Psoas muscle (tissue), 8 donors: ENCODE measurements at places on chromosomes 12 and 14. TPM values are rescaled to one million over a fixed set of nuclear protein-coding genes. Genes with fewer than 3 reads are reported as not detected.

DNA sequence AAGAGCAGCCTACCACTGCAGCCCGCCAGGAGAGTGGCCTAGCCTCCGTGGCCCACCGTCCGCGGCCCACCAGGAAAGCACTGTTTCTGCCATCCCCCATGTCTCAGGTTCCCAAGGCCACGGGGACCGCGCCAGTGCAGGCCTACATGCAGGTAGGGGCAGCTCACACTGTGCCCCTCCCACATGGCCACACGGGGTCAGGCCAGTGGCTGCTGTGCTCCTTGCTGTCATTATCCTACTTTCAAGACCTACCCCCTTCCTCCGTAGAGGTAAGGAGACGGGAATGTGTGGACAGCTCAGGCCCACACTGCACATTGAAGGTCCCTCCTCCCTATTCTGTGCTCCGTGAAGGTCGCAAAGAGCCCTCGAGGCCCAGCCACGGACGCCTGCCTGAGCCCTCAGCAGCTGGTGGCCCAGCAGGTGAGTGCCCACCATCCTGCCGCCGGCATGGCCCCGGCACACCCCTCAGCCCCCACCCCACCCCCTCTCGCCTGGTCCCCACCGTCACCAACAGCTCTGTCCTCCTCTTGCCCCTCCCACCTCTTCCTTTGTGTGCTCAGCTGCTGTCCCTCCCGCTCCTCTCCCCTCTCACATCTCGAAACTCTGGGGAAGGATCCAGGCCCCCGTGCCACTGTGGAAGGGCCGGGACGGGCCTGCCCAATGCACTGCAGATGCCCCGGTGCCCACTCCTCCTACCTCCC is 10.0 kb downstream of the DDX51 start:
- H3K27ac ChIP-seq: no peak overlapping the region
- H3K4me1 ChIP-seq: no peaks in the 10 kb centered on the region
- peak; percentile 42 for DNase-seq
- no peaks in the 10 kb centered on the region for H3K36me3 ChIP-seq
- H3K27me3 ChIP-seq: no peaks in the 10 kb centered on the region

TGFB3 gene
- 196 TPM for total RNA-seq

GRCh38 chr12:107501681-107502080 is 183.9 kb upstream of the PWP1 start:
- H3K4me3 ChIP-seq: no peak overlapping the region
- H3K4me1 ChIP-seq: no peaks in the 10 kb centered on the region
- no peak for DNase-seq
- no peaks in the 10 kb centered on the region for H3K27me3 ChIP-seq

- no peak overlapping the region for H3K4me3 ChIP-seq
- no peaks in the 10 kb centered on the region for H3K36me3 ChIP-seq
- DNase-seq: no peak
Observed at GRCh38 chr14:63492391-63492790, 50.8 kb downstream of the PPP2R5E start.

PZP gene
- 0.11 TPM for total RNA-seq

DNA sequence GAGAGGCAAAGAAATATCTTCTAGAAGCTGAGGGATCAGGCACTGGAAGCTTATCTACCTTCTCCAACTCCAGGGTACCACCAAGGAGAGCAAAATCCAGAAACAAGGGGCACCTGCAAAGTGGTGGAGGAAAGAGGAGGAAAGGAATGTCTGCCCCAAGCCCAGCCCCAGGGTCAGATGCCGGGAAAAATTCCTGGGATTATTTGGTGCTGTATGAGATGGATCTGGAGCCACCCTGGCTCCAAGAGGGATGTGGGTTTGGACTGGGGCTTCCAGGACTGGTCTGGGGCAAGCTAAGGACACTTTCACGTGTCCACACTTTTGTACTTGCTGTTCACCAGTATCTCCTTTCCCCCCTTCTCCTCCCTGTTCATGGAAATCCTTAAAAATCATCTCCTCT is 69.8 kb downstream of the DPF3 start:
- H3K36me3 ChIP-seq: no peaks in the 10 kb centered on the region
- DNase-seq: no peak
- no peak overlapping the region for H3K4me3 ChIP-seq
- H3K27me3 ChIP-seq: no peaks in the 10 kb centered on the region
- peaks cover 9% of the 10 kb centered on the region for H3K4me1 ChIP-seq
- no peak overlapping the region for H3K27ac ChIP-seq

- no peaks in the 10 kb centered on the region for H3K4me1 ChIP-seq
- H3K4me3 ChIP-seq: no peak overlapping the region
- H3K27ac ChIP-seq: no peak overlapping the region
- DNase-seq: no peak
- H3K36me3 ChIP-seq: no peaks in the 10 kb centered on the region
Observed at GRCh38 chr12:70353780-70354660, 12.1 kb upstream of the KCNMB4 start.

GRCh38 chr14:85280074-85280473 is 249.9 kb upstream of the FLRT2 start:
- H3K27me3 ChIP-seq: no peaks in the 10 kb centered on the region
- H3K36me3 ChIP-seq: no peaks in the 10 kb centered on the region
- DNase-seq: no peak
- H3K27ac ChIP-seq: no peak overlapping the region
- no peaks in the 10 kb centered on the region for H3K4me1 ChIP-seq
- no peak overlapping the region for H3K4me3 ChIP-seq

DPPA3 gene
- not detected for total RNA-seq

GRCh38 chr14:102630405-102630804 is 38.0 kb downstream of the RCOR1 start:
- no peak for DNase-seq
- no peak overlapping the region for H3K27ac ChIP-seq
- H3K27me3 ChIP-seq: no peaks in the 10 kb centered on the region
- H3K36me3 ChIP-seq: no peaks in the 10 kb centered on the region
- H3K4me1 ChIP-seq: peaks cover 20% of the 10 kb centered on the region
- H3K4me3 ChIP-seq: no peak overlapping the region

NANOG gene
- not detected for total RNA-seq

GRCh38 chr14:64987438-64987767 is 708 bp downstream of the FNTB start:
- no peaks in the 10 kb centered on the region for H3K36me3 ChIP-seq
- no peak for DNase-seq
- peak overlapping the region; percentile 84 for H3K4me3 ChIP-seq
- peak overlapping the region; percentile 90 for H3K27ac ChIP-seq
- H3K4me1 ChIP-seq: peaks cover 15% of the 10 kb centered on the region
- no peaks in the 10 kb centered on the region for H3K27me3 ChIP-seq

GRCh38 chr12:11901701-11902524 is 168.8 kb upstream of the BCL2L14 start:
- H3K27me3 ChIP-seq: no peaks in the 10 kb centered on the region
- no peak overlapping the region for H3K27ac ChIP-seq
- DNase-seq: no peak
- H3K4me3 ChIP-seq: no peak overlapping the region
- H3K36me3 ChIP-seq: no peaks in the 10 kb centered on the region
- H3K4me1 ChIP-seq: no peaks in the 10 kb centered on the region

GRCh38 chr12:108616941-108617858 is 16.5 kb downstream of the SELPLG start:
- no peak overlapping the region for H3K27ac ChIP-seq
- no peak for DNase-seq
- peaks cover 4% of the 10 kb centered on the region for H3K4me1 ChIP-seq
- no peak overlapping the region for H3K4me3 ChIP-seq

GRCh38 chr14:61033855-61034254 is 52.8 kb downstream of the SLC38A6 start:
- no peaks in the 10 kb centered on the region for H3K36me3 ChIP-seq
- H3K4me1 ChIP-seq: peaks cover 11% of the 10 kb centered on the region
- no peak overlapping the region for H3K4me3 ChIP-seq
- H3K27ac ChIP-seq: no peak overlapping the region
- no peaks in the 10 kb centered on the region for H3K27me3 ChIP-seq
- DNase-seq: no peak

ABCC9 gene
- total RNA-seq: 94.9 TPM

DNA sequence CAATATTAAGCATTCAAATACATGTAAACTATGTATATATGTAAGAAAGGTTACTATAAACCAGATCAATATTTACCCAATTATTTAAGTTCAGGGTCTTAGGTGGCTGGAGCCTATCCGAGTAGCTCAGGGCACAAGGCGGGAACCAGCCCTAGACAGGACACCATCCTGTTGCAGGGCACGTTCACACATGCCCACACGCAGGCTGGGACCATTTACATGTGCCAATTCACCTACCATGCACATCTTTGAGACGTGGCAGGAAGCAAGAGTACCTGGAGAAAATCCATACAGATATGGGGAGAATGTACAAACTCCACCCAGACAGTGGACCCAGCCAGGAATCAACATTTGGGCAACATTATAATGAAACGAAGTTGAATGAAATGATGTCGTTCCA is 263.0 kb upstream of the E2F7 start:
- H3K4me3 ChIP-seq: no peak overlapping the region
- no peak for DNase-seq
- no peak overlapping the region for H3K27ac ChIP-seq
- peaks cover 21% of the 10 kb centered on the region for H3K27me3 ChIP-seq
- no peaks in the 10 kb centered on the region for H3K36me3 ChIP-seq
- no peaks in the 10 kb centered on the region for H3K4me1 ChIP-seq

- H3K4me3 ChIP-seq: no peak overlapping the region
- H3K27me3 ChIP-seq: no peaks in the 10 kb centered on the region
- H3K4me1 ChIP-seq: peaks cover 7% of the 10 kb centered on the region
- H3K27ac ChIP-seq: no peak overlapping the region
- peak; percentile 79 for DNase-seq
Observed at GRCh38 chr12:91272461-91273063, 89.9 kb upstream of the DCN start.

ATL1 gene
- total RNA-seq: 0.48 TPM

GRCh38 chr12:3888659-3889058 is 15.5 kb upstream of the PARP11 start:
- no peak for DNase-seq
- no peak overlapping the region for H3K27ac ChIP-seq
- no peaks in the 10 kb centered on the region for H3K36me3 ChIP-seq

GRCh38 chr12:81874586-81874985 is 115.4 kb upstream of the PPFIA2 start:
- DNase-seq: no peak
- H3K4me1 ChIP-seq: no peaks in the 10 kb centered on the region

GRCh38 chr14:76710056-76711010 is 50.9 kb upstream of the VASH1 start:
- H3K36me3 ChIP-seq: no peaks in the 10 kb centered on the region
- DNase-seq: no peak
- H3K4me3 ChIP-seq: no peak overlapping the region
- H3K27me3 ChIP-seq: no peaks in the 10 kb centered on the region

DIO3 gene
- 1.2 TPM for total RNA-seq

DNA sequence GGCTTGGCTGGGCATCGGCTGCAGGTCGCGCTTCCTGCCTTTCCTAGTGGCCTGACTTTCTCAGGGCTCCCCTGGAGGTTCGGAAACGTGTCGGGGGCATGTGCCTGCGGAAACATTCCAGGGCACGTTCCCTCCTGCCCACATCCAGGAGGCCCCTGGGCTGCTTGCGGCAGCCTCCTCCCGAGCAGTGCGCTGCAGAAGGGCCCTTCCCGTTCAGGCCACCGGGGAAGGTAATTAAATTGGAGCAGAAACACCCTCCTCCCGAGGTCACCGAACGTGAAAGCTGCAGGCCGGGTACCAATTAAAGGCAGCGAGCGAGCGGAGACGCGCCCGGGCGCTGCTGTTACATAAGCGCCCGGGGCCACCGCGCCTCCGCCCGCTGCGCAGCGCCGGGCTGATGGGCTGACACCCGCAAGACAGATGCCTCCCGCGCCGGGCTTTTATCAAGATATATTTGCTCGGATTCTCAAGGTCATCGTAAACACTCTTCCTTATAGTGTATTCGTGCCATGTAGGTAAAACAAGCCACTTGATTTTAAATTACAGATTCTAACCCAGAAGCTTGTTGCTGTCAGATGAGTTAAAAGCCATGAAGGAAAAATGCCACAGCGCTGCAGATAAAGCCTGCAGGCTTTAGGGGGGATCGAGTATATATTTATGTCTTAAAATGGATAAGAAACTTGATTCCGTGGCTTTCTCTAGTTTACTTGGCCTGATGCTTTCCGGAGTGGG is 31.4 kb downstream of the SSPN start:
- peak; percentile 27 for DNase-seq
- H3K27me3 ChIP-seq: no peaks in the 10 kb centered on the region
- no peak overlapping the region for H3K27ac ChIP-seq
- peaks cover 19% of the 10 kb centered on the region for H3K36me3 ChIP-seq
- peak overlapping the region; percentile 63 for H3K4me3 ChIP-seq

GRCh38 chr14:26596543-26597061 is 1.2 kb downstream of the NOVA1 start:
- no peak overlapping the region for H3K27ac ChIP-seq
- no peaks in the 10 kb centered on the region for H3K36me3 ChIP-seq
- H3K27me3 ChIP-seq: peaks cover 3% of the 10 kb centered on the region
- DNase-seq: peak; percentile 44
- H3K4me1 ChIP-seq: no peaks in the 10 kb centered on the region
- peak overlapping the region; percentile 67 for H3K4me3 ChIP-seq

- no peak overlapping the region for H3K4me3 ChIP-seq
- H3K36me3 ChIP-seq: no peaks in the 10 kb centered on the region
- DNase-seq: no peak
- H3K27ac ChIP-seq: no peak overlapping the region
- H3K4me1 ChIP-seq: peaks cover 3% of the 10 kb centered on the region
- peaks cover 33% of the 10 kb centered on the region for H3K27me3 ChIP-seq
Observed at GRCh38 chr14:60512973-60513571, 4.1 kb downstream of the SIX6 start.

DNA sequence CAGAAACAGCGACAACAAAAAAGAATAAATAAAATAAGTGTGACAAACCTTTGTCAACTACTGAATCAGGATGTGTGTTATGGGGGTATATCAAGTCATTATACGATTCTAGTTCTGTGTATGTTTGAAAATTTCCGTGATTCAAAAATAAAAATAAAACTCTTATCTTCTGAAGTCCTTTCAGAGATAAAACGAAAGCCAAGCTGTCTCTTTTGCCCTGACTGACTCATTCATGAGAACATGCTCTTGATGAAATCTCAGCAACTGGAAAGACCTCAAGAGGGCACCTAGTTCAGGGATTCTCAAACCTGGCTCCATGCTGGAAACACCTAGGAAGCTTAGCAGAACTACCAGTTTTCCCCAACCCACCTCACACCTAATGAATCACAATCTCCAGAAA is 9.2 kb downstream of the FOXN3 start:
- H3K27me3 ChIP-seq: no peaks in the 10 kb centered on the region
- H3K4me3 ChIP-seq: no peak overlapping the region
- H3K27ac ChIP-seq: peak overlapping the region; percentile 72
- DNase-seq: no peak
- peaks cover 44% of the 10 kb centered on the region for H3K4me1 ChIP-seq

DNA sequence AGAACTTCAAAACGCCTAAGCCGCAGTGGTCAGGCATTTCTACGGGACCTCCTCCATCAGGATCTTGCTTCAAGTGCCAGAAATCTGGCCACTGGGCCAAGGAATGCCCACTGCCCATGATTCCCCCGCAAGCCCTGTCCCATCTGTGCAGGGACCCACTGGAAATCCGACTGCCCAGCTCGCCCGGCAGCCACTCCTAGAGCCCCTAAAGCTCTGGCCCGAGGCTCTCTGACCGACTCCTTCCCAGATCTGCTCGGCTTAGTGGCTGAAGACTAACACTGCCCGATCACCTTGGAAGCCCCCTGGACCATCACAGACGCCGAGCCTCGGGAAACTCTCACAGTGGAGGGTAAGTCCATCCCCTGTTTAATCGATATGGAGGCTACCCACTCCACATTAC is 1113.0 kb upstream of the TMEM132C start:
- no peaks in the 10 kb centered on the region for H3K4me1 ChIP-seq
- no peaks in the 10 kb centered on the region for H3K36me3 ChIP-seq
- no peak overlapping the region for H3K4me3 ChIP-seq
- no peaks in the 10 kb centered on the region for H3K27me3 ChIP-seq
